Neural progenitor cell (in vitro differentiated cells): ENCODE measurements at places on chromosomes 16 and 17. TPM values are rescaled to one million over a fixed set of nuclear protein-coding genes. Genes with fewer than 3 reads are reported as not detected.

- no peaks in the 10 kb centered on the region for H3K27me3 ChIP-seq
- H3K36me3 ChIP-seq = no peaks in the 10 kb centered on the region
- H3K4me1 ChIP-seq = peaks cover 12% of the 10 kb centered on the region
- DNase-seq = peak; percentile 44
- H3K27ac ChIP-seq = no peak overlapping the region
These were observed 80.7 kb downstream of the PLD6 start for GRCh38 chr17:17125136-17126084.

GRCh38 chr16:56672761-56673536 is 3.3 kb downstream of the MT1H start:
- H3K27me3 ChIP-seq = peaks cover 100% of the 10 kb centered on the region
- no peak overlapping the region for H3K4me3 ChIP-seq
- H3K27ac ChIP-seq = no peak overlapping the region

GRCh38 chr17:73718362-73718761 is 74.1 kb upstream of the SDK2 start:
- H3K27ac ChIP-seq = no peak overlapping the region
- H3K4me1 ChIP-seq = peaks cover 34% of the 10 kb centered on the region
- H3K36me3 ChIP-seq = no peaks in the 10 kb centered on the region
- no peak for DNase-seq
- H3K4me3 ChIP-seq = no peak overlapping the region
- H3K27me3 ChIP-seq = no peaks in the 10 kb centered on the region

DNA sequence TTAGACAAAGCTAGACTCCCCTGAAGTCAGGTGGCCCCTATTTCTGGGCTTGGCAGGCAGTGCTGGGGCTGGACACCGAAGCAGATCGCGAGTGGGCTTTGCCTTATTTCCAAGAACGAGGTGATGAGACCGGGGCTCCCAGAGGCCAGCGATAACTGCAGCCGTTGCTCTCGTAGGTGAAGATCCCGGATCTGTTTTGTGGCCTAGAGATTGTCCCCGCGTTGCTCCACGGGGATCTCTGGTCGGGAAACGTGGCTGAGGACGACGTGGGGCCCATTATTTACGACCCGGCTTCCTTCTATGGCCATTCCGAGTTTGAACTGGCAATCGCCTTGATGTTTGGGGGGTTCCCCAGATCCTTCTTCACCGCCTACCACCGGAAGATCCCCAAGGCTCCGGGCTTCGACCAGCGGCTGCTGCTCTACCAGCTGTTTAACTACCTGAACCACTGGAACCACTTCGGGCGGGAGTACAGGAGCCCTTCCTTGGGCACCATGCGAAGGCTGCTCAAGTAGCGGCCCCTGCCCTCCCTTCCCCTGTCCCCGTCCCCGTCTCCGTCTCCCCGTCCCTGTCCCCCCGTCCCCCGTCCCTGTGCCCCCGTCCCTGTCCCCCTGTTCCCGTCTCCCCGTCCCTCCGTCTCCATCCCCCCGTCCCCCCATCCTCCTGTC is 1.5 kb upstream of the TBCD start:
- H3K4me1 ChIP-seq = peaks cover 21% of the 10 kb centered on the region
- no peaks in the 10 kb centered on the region for H3K36me3 ChIP-seq
- peak overlapping the region; percentile 22 for H3K4me3 ChIP-seq
- H3K27ac ChIP-seq = no peak overlapping the region

DNA sequence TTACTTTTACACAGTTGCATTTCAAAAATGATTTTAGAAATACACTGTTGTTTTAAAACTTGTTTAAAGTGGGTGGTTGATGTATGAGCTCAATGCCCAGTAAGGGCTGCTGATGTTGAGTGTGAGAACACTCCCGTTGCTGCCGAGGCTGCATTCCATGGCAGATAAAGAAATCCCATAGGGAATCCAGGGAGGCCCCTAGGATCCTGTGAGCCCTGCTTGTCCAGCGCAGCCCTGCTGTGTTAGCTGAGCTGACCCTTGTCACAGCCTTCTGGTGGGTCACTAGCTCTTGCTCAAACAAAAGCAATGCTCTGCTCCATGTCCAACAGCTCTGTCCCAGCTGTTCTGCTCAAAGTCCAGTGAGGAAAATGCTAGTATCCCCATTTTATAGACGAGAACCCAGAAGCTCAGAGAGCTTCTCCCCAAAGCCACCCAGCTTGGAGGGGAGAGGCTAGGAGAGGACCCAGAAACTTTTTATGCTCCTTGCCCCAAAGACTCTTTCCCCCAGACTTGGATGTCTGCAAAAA is 18.6 kb upstream of the COL1A1 start:
- peak overlapping the region; percentile 48 for H3K27ac ChIP-seq
- no peaks in the 10 kb centered on the region for H3K36me3 ChIP-seq
- H3K4me3 ChIP-seq = peak overlapping the region; percentile 20

GRCh38 chr17:48606892-48607614 is 2.3 kb upstream of the HOXB6 start:
- DNase-seq = no peak
- no peak overlapping the region for H3K27ac ChIP-seq
- no peak overlapping the region for H3K4me3 ChIP-seq
- H3K36me3 ChIP-seq = no peaks in the 10 kb centered on the region

DNA sequence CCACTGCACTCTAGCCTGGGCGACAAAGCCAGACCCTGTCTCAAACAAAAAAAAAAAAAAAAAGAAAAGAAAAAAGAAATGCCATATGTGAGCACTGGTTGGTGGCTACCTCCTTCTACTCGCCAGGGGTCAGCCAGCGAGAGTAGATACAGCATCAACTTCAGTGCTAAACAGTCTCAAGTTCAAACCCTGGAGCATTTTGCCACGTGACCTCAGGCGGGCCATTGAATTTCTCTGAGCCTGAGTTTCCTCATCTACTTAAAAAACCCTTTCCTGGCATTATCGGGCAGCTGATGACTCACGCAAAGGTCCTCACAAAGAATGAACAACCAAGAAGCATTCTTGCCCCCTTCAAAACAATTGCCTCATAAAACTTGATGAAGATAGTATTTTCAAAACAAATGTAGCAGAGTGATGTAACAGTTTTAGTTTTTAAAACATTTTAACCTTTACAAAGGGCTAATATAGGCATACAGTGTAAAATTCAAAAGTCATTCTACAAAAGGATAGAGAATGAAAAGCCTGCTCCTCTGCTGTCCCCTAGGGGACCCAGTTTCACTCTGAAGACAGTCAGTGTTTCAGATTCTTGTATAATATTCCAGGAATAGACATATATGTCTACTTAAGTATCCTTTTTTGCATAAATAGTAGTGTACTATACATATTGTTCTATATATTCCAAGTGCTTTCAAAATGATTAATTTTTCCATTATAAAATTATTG is 28.4 kb downstream of the DNAH2 start:
- no peak overlapping the region for H3K4me3 ChIP-seq
- no peaks in the 10 kb centered on the region for H3K36me3 ChIP-seq
- no peak for DNase-seq
- H3K27me3 ChIP-seq = no peaks in the 10 kb centered on the region
- no peaks in the 10 kb centered on the region for H3K4me1 ChIP-seq

GRCh38 chr16:56551796-56552738 is 12.8 kb upstream of the MT4 start:
- H3K4me1 ChIP-seq = peaks cover 11% of the 10 kb centered on the region
- no peaks in the 10 kb centered on the region for H3K36me3 ChIP-seq
- no peak overlapping the region for H3K27ac ChIP-seq

MPP2 gene
- 7.8 and 24.5 TPM in 2 replicates for total RNA-seq
